ENCODE measurements at places on chromosomes 16 and 17.
A peak's percentile ranks its signal among the peaks of the same experiment; 100 is the strongest.

GRCh38 chr17:39198186-39198566, 707 bp upstream of the CACNB1 start:
- DNase-seq = no peak
- peaks cover 46% of the 10 kb centered on the region for H3K4me1 ChIP-seq
- peaks cover 17% of the 10 kb centered on the region for H3K36me3 ChIP-seq
- H3K4me3 ChIP-seq = peak overlapping the region; percentile 64
- no peaks in the 10 kb centered on the region for H3K27me3 ChIP-seq

DNA sequence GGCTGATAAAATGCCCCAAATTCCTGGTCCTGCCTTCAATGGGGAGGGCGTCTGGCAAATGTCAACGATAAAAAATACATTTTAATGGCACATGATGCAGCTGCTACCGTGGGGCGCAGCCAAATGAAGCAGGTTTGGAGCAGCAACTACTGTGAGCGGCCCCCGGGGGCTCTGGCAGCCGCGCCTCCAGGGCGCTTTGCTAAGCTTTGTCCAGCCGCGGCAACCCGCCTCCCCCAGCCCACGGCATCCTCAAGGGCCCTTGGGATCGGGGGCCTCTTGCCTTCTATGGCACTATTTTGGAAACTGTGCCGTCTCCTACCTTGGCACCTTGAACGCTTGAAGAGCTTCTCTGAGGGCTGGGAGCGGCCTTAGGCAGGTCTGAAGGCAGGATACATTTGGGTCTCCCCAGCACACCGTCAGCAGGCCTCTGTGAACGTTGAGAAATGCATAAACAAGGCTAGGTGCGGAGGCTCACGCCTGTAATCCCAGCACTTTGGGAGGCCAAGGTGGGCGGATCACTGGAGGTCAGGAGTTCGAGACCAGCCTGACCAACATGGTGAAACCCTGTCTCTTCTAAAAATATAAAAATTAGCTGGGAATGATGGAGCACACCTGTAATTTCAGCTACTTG, 25.1 kb downstream of the TBX4 start:
- DNase-seq = no peak
- no peaks in the 10 kb centered on the region for H3K4me1 ChIP-seq
- H3K27me3 ChIP-seq = no peaks in the 10 kb centered on the region
- no peak overlapping the region for H3K27ac ChIP-seq
- H3K36me3 ChIP-seq = no peaks in the 10 kb centered on the region

- DNase-seq = no peak
- H3K27me3 ChIP-seq = no peaks in the 10 kb centered on the region
- no peak overlapping the region for H3K27ac ChIP-seq
- no peak overlapping the region for H3K4me3 ChIP-seq
- H3K36me3 ChIP-seq = no peaks in the 10 kb centered on the region
These were observed 21.4 kb downstream of the EMP2 start for GRCh38 chr16:10558746-10559641.

DNA sequence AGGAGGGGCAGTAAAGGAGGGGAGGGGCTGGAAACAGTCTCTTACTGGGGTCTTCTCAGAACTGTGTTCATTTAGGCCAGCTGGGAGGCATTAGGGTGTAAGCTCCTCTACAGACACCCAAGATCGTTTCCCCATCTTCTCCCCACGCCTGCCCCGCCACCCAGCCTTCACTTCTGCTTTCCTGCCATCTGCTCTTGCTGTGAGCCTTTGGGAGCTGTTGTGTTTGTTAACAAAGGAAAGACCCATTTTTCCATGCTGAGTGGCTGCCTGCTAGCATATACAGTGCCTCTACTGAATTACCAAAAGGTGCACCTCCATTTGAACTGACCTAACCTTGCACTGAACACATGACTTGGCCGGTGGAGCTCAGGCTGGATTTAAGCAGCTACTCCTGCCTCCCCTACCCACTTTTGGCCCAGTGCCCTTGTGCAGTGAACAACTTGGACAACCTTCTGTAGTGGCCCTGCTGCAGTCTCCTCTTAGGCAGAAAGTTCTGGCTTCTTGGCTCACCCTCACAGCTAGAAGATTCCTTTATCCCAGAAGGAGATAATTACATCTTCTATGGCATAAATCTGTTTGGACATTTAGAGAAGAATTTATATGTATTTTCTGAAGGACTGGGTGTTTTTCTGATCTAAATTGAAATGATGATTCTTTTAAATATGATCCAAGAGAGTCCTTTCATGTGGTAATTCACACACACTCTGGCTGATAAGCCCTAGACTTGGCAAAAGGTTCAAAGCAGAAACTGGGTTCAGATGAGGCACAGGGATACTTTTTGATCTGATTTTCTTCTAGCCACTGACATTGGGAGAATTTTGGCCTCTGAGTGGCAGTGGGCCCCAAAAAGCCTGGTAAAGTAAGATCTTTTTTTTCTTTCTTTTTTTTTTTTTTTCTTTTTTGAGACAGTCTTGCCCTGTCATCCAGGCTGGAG, 81.9 kb upstream of the HNF1B start:
- H3K4me3 ChIP-seq = no peak overlapping the region
- no peaks in the 10 kb centered on the region for H3K36me3 ChIP-seq
- H3K4me1 ChIP-seq = no peaks in the 10 kb centered on the region
- H3K27me3 ChIP-seq = no peaks in the 10 kb centered on the region

Data from naive thymus-derived CD4-positive, alpha-beta T cell (primary cell).